ENCODE measurements at places on chromosomes 2 and 18.

DNA sequence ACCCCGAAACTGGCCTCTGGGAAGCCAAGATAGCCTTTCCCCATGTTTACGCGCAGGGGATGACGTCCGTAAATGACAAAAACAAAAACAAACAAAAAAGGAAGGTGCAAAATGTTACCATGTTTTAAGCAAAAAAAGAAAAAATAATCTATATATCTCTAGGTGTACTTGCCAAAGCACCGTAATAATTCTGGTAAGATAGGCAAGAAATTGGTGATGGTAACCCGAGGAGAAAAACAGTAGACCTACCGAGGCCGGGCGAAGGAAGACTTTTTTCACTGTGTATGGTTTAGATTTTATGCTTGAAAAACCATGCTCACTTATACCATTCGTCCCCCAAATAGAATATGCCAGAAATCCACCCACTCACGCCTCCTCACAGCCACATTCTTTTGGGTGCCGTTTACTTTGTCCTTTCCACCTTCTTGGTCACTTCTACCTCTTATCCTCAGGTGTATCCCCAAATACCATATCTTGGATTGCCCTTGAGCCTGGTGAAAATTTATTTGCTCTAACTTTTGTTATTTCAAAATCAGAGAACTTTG is 8.0 kb downstream of the GATA6 start:
- no peak for DNase-seq

- DNase-seq, result no peak
Observed at GRCh38 chr18:12442946-12443345, 35.2 kb downstream of the PRELID3A start.

- DNase-seq, result no peak
Observed at GRCh38 chr2:217714287-217714751, 288.5 kb downstream of the TNS1 start.

GRCh38 chr2:113209011-113209645 is 35.4 kb downstream of the PSD4 start:
- DNase-seq, result no peak

GRCh38 chr2:99140860-99141109 is 722 bp upstream of the C2orf15 start:
- DNase-seq, result no peak

DNA sequence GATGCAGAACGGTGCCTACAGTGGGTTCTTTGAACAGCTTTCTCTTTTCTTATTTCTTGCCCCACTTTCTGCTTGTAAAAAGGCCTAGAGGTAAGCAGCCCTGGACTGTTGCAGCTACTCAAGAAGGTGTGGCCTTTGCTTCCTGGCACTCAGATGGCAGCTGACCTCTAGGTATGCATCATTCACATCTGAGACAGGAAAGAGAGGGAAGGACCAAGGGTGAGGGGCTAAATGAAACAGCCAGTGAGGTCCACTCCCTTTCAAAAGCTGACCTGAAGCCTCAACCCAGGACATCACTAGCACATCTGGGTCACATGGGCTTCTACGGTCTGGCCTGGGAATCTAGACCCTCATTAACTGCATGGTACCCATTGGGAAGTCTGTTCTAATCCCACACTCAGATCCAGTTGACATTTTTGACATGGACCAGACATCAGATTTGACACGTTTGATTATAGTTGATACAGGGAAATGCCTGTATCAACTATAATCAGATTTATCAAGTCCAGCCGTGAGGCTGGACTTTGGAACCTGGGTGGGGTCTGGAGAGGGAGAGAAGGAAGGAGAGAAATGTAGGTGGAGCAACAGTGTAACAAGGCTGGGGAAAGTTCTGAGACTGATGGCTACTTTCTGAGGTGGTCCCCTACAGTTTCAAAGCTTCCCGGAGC is 60.2 kb downstream of the E2F6 start:
- no peak for DNase-seq

DNA sequence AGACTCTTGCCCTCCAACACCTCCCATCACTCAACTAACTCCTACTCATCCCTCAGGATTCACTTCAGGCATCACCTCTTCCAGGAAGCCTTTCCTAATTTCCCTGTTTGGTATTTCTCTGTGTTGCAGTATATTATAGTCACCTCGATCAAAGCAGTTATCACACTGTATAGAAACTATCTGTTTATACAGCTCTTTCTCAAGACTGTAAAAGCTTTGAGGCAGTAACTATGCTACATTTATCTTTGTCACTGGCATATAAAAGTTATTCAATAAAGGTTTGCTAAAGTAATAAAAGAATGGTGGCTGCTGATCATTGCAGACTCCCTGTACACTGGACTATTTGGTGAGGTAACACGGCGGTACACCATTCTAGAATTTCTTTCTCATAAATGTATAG is 284.9 kb downstream of the PAX3 start:
- DNase-seq, result no peak

Measured in CD4-positive, alpha-beta T cell (primary cell).